ENCODE measurements at places on chromosomes 2 and 18.

DNA sequence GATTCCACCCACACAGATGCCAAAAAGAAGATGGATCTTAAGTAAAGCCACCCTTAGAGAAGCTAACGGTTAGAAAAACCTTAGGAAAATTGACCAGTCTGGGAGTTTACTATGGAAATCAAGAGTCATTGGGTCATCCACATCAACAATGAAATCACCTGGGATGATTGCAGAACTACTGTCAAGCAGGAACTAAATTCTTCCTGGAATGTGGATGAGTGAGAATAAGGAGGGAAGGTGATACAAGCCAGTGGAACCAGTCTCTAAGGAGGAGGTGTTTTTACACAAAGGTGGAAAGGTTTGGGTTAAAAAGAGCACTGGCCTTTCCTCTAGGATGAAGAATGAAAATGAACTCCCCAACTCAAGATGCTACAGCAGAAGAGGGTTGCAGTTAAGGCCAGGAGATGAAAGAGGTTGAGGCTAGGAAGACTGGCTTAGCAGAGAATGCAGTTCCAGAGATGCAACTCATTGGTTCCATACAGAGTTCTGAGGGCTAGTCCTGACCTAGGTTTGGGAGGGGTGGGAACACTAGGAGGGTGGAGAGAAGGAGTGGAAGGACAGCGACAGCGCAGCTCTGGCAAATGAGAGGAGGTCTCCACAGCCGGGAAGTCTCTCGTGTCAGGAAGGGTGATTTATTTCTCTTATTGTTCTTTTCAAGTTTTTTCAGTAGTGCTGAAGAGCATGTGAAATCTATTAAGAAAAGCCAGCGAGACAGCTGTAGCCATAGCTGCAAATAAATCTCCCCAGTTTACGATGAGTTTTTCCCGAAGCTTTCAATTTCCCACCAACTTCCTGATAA lies 27.7 kb upstream of the KDM3A start:
- no peak for DNase-seq

- DNase-seq: no peak
Observed at GRCh38 chr2:232488097-232488711, 570 bp upstream of the ECEL1 start.

GRCh38 chr18:79884963-79885728 lies 66.3 kb downstream of the SLC66A2 start:
- DNase-seq: no peak

GRCh38 chr18:54117853-54118773 lies 106.4 kb downstream of the MBD2 start:
- DNase-seq: no peak

DNA sequence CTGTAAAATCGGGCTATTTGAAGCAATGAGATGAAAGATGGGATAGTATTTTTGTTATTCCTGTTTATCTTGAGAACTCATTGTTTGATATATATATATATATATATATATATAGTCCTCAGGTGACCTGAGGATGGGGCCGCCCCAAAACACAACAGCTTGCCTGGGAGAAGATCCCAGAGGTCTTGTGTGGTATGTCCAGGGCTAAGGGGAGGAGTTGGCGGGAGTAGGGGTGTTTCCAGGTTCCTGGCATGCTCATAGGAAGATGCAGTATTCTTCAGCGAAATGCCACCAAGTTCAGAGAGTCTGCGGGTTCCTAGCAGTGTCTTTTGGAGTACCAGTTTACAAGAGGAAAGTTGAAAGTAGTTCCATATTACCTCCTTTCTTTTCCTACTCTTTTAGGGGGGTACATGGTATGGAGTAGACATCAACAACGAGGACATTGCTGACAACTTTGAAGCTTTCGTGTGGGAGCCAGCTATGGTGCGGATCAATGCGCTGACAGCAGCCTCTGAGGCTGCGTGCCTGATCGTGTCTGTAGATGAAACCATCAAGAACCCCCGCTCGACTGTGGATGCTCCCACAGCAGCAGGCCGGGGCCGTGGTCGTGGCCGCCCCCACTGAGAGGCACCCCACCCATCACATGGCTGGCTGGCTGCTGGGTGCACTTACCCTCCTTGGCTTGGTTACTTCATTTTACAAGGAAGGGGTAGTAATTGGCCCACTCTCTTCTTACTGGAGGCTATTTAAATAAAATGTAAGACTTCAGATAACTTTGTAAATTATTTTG lies 18.3 kb downstream of the CCT7 start:
- DNase-seq: no peak

GRCh38 chr18:29248805-29249204 lies 1071.9 kb upstream of the CDH2 start:
- no peak for DNase-seq

DNA sequence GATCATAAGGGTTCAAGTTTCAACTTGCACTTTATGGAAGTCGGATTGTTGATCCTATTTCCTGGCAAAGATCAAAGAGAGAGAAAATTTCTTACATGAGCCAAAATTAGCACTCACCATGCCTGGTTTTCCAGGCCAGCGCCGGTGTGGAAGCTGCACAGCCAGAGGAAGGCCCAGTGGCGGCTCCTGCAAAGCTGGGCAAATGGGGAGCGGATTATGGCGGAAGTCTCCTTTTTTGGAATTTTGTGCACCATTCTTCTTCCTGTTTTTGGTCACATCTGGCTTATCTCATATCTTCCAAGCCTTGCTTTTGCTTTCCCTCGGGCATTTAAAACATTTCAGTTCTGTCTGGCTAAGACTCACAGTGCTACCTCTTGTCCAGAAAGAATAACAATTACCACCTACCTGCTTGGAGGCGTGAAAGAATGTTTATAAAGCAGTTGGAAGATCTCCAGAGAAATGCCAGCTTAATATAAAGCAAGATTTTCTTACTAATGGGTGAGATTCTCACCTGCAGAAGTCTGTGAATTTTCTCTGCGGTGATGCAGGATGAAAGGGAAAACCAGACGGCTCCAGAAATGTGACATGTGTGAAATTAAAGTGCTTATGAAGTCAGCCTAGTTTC lies 94.3 kb downstream of the ASAP2 start:
- no peak for DNase-seq

DNA sequence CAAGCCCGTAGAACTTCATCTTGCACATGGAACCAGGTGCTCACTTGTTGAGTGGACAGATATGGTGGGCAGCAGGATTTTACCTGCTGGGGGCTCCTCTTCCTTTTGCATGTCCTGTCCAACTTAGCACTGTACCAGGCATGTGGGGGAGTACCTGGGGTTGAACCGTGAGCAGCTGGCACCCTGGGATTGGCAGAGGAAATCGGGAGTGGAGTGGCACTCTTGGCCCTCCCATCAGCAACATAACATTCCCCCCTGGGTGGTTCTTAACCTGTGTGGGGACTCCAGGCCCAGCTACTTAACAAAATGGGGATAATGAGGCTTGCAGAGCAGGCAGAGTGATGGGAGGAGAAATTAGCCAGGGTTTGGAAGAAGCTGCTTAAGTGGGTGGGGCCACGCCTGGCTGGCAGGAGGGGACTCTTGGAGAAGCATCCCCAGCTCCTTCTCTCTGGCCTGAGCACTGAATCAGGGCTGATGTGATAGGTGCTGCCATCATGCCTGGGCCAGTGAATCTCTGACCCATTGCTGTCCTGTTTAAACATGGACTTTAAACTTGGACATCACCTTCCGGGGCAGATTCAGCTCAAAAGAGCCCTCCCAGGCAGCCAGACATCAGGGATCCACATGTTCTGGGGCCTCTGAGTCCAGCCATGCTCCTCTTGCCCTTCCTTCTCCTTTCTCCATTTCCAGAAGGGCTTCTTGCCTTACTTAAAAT lies 15.5 kb downstream of the FOSL2 start:
- no peak for DNase-seq

GRCh38 chr2:878245-878930 lies 72.3 kb upstream of the SNTG2 start:
- no peak for DNase-seq

DNA sequence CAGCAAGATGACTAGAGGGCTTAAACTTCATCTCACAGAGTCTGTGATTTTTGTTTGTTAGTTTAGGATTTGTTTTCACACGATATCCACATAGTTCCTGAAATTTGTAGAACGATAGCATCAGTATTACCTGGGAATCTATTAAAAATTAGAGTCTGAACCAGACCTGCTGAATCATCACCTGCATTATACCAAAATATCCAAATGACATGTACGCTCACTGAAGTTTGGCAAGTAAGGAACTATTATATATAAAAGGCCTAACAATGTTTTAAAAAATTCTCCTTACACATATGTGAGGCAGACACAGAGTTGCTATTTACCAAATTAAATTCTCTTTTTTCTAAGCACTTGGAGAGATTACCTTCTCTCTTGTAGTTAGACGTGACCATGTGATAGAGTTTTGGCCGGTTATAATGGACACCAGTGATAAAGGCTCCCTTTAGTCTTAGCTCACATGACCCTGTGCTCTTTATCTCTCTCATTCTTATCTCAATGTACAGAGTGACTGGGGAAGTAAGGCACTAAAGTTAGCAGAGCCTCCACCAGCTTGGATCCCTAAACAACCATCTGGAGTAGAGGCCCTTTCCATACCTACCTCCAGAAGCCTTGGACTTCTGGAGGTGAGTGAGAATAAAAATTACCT lies 363.1 kb downstream of the DSC3 start:
- no peak for DNase-seq

- DNase-seq: no peak
Observed at GRCh38 chr2:202960524-202960923, 48.4 kb downstream of the CARF start.

DNA sequence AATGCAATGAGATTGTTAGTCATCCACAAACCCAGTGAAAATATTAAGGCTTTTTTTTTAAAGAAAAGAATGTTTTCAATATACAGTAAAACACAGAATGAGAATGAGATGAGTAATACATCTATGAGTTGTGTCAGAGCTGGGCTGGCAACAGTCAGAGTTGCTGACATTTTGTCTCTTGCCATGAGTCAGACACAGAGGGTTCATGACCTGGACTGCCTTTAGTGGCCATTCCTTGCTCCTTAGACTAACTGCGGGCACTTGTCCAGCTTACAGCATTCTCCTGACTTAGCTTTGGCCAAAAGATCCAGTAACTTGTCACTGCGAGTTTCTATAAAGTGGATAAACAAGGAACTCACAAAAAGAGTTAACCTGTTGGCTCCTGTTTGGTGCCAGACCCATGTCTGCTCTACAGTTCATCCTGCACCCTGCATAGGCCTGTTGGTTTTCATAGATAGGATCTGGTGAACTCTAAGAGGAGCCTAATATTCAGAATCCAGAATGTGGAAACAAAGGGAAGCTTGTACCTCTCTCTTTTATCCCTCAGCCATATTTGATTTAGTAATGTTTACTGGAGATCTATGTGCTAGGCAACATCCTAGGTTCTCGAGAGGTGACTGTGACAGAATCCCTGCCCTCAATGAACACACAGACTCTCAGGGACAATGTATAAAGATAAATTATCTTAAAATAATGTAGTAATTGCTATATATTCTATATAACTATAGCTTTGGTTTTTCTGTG lies 391.5 kb upstream of the VWC2L start:
- no peak for DNase-seq

DNA sequence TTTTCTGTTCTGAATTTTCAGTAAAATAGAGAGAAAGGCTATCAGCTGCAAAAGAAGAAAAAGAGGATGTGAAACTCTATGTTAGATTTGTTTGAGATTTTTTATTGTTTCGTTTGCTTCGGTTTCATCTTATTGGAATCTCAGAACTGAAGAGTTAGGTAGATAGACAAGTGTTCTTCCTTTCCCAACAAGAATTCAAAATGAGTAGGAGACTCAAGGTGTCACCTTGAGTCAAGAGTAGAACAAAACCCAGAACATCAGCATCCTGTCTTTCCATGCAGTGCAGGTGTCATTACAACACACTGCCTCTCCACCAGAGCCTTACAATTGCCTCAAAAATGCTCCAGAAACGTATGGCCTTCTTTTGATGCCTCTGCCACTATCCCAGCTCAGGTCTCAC lies 21.1 kb downstream of the NBAS start:
- DNase-seq: no peak

DNA sequence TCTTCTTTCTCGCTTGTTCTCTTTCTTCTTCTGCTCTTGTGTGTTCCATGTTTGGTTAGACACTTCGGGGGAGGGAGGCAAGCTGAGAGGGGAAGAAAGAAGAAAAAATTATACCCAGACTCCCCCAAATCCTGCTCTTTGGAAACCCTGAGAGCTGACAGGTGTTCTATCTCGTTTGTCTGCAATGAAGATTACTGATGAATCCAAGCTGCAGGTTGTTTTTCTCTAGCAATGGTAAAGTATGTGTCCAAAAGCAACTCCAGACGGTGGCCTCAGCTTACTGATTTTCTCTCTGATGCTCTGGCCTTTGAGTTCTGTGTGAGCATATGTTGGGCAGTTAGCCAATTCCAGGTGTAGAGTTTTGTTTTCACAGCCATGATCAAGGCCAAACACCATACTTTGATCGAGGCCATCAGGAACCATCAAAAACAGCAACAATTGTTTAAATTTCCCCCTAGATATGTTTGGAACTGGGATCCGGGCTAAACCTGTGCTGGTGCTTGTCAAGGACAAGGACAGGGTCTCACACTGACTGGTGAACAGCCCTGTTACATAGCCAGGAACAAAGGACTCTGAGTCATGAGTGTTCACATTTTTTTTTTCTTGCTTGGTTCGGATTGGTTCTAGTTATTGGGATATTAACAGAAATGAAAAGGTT lies 142.0 kb downstream of the PRKCE start:
- DNase-seq: no peak

- DNase-seq: no peak
Observed at GRCh38 chr2:67289921-67290371, 107.2 kb upstream of the ETAA1 start.

DNA sequence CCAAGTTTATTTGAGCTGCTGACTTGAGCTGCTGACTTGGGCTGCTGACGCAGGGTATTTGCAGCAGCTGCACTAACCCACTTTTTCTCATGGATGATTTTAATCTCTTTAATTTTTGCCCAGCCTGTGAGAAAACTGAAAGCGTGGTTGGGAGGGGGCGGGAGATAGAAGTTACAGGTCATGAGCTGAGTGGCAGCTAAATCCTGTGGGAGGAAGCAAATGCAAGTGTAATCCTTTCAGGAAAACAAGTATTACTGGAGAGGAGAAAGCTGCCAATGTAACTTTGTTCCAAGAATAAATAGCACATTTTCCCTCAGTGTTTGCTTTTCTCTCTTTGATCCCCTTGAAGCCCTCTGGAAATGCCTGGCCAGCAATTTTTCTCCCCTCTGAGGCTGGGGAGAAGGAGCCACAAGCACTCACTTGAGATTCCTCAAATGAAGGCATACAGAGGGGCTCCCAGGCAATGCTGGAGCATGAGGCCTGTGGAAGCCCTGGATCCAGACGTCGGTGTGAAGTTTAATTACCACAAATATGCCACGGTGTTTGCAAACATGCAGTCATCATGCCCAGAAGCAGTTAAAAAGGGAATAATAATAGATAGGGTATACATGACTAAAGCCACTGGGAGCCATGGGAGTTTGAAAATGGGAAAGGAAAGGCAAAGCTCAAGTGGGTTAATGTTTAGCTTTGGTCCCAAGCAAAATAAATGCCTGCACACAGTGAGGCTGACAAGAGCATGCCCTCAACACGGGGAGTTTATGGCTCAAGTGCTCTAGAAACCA lies 10.4 kb upstream of the EVA1A start:
- DNase-seq: no peak

Data from mucosa of descending colon (tissue), 3 donors.